ENCODE measurements at places on chromosomes 6 and 20.

DNA sequence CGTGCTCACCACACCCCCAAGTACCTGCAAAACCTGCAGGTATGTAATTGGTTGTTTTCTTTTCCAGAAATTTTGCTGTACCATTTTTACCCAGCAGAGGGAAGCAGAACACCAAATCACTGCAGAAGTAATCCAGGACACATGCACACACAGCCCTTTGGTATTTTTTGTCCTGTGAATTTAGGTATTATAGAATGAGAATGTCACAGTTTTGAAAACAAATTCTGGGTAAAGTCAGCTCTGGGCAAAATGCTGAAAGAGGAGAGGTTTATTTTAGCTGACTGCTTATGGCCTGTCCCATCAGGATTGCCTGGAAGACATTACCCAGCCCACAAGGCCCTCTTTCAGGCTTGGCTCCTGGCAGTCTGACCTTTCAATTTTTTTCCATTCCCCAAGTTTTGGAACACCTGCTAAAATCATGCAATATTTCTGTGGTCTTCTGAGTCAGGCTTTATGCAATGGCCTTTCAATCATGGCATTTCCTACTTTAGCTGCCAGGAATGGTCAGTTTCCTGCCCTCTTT is 3.5 kb upstream of the EFHC1 start:
- DNase-seq, result no peak

- no peak for DNase-seq
These were observed 249.8 kb downstream of the GMDS start for GRCh38 chr6:1995636-1996035.

DNA sequence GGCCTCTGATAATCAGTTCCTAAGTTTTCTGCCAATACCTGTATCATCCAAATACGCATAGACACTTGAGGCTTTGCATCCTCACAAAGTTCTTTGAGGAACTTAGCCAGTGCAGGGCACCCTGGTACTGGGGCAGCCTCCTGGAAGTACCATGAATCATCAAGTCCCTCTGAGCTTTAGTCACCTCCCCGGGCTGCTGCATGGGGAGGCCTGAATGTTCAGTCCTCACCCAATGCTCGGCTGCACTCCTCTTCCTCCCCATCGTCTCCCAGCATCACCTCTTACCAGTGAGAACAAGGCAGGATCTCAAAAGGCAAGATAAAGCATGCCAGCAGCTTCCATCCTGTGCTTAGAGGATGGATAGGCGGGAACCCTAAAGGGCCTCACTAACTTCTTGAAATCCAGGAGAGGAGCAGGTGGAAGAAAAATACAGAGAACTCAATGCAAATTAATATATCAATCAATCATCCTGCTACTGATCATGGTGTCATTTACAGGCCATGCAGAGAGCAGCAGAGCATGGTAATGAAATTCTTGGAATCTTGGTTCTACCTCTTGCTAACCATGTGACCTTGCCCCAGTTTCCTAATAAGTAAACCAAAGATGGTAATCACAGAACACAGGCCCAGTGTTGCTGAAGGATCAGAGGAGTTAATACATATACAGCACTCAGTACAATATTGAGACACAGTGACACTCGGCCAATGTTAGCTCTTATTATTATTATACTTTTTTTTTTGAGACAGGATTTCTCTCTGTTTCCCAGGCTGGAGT is 4.7 kb upstream of the CCN6 start:
- no peak for DNase-seq

DNA sequence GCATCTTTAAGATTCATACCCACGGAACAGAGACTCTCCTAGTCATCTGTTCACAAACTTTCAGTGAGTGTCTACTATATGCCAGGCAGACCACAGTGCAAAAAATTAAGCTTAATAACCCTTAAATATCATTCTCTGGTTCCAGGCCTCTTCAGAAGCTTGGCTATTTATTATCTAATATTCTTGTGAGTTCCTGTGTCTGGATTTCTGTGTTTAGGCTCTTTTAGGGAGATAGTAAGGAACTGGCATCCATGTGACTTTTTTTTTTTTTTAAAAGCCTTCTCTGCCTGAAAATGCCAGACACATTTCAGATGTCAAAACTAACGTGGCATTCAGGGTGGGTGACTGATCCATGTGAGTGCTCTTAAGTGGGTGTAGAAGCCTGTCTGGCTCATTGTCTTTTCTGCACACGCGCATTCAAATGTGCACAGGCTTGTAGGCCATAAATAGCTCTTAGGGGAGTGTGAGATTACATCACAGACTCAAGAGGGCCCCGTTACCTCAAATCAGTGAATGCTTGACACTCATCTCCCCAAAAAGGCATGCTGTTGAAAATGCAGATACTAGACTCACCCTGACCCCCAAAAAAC is 141.9 kb downstream of the GMPR start:
- no peak for DNase-seq

- DNase-seq, result no peak
These were observed 43.4 kb downstream of the SLC23A2 start for GRCh38 chr20:4957939-4958362.
